ENCODE measurements at places on chromosomes 1 and 21.

DNA sequence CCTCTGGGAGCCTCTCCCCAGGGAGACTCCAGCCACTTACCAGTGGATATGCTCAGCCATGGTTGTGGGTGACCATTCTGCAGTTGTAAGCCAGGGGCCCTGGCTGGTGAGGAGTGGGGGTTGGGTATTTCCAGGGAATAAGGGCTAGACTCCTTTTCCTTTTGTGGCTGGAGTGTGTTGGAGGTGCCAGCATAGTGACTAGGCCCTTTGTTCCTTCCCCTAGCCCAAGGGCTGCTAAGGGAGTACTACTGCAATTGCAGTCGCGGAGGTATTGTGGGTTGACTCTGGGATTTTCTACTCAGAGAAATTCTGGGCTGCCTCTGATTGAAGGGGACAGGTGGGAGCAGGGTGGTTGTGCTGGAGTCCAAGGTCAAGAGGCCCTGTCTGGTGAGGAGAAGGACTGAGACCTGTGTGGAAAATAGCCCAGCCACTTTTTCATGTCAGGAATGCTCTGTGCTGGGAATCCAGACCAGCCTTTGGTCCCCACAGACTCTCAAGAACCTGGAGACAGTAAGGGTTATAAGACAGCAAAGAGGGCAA lies 43.1 kb downstream of the MROH9 start:
- DNase-seq: no peak

GRCh38 chr1:171716616-171717015 lies 25.2 kb downstream of the VAMP4 start:
- DNase-seq: no peak

- no peak for DNase-seq
Observed at GRCh38 chr1:112702067-112702395, 4.9 kb downstream of the RHOC start.

- peak; percentile 74 for DNase-seq
Observed at GRCh38 chr1:180863158-180863775, 49.4 kb upstream of the KIAA1614 start.

- DNase-seq: no peak
Observed at GRCh38 chr1:225597926-225598575, 54.9 kb downstream of the ENAH start.

DNA sequence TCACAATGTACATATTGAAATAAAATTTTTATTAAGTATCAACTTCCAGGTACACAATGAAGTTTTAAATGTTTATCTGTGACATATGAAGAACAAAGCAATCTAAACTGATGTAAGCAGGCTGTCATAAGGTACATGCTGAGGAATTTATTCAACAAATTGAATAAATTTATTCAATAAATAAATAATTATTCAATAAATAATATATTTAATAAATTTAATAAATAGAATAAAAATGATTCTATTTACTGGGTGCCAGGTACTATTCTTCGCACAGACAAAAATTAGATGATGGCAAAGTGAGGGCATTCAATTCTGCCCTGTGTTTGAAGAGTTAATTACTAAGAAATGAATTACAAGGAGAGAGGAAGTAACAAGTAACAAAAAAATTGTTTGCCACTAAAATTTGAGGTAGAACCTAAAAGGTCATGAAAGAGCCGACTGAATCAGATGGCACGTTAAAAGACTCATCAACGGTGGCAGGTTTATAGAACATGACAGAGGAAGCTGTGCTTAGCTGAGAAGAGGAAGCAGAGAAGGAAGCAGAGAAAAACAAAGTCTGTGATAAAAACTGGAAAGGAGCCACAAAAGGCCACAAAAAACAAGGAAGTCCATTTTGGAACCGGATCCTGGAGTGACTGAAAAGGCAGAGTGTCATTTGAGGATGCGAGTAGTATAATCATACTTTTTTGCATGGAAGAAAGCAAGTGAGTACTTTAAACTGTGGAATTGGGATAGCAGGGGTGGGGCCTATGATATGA lies 2.2 kb upstream of the USP24 start:
- DNase-seq: peak; percentile 91

GRCh38 chr1:228960705-228961104 lies 225.4 kb downstream of the RHOU start:
- no peak for DNase-seq

GRCh38 chr1:158005224-158005623 lies 11.8 kb downstream of the KIRREL1 start:
- no peak for DNase-seq

DNA sequence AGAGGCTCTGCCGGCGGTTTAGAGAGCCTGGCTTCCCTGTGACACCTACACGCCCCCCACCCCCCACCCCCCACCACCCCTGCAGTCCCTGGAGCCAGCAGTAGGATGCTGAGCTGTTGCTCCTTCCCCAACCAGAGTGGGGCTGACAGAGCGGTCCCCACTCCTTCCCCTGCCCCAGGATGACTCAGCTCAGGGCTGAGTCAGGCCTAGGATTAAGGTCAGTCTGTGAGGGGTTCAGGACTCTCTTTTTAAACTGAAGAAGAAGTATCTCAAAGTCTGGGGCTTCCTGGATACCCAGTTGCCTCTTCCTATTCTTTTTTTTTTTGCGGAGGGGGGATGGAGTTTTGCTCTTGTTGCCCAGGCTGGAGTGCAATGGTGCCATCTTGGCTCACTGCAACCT lies 19.1 kb downstream of the DMBX1 start:
- no peak for DNase-seq

DNA sequence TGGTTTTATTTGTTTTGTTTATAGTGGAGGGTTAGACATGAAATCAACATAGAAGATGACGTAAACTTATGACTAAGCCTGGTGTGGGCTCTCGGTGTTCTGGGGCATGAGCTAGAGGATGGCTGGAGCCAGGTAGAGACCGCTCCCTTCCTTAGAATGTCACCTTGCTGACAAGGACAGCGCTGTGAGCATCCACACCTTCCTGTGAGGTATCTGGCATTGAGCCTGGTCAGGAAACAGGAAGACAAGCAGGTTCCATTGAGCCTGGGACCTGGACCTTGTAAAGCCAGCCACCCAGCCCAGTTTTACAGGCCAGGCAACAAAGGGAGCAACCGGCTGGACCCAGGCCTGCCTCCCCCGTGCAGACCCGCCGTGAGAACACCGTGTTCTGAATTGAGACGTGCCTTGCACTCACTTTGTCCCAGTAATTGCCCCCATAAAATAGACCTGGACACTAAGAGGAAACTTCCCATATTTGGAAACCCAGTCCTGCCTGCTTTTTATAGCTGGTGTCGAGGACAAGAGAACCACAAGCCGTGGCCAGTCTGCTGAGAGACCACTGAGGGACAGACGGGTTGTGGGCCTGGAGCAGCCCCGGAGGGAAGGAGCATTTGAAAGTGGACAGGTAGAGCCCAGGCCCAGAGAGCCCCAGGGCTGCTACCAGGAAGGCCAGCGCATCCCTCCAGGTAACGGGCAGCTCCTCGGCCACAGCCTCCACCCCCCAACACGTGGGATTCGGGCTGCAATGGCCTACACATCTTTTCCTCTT lies 78.0 kb downstream of the PDE9A start:
- no peak for DNase-seq

DNA sequence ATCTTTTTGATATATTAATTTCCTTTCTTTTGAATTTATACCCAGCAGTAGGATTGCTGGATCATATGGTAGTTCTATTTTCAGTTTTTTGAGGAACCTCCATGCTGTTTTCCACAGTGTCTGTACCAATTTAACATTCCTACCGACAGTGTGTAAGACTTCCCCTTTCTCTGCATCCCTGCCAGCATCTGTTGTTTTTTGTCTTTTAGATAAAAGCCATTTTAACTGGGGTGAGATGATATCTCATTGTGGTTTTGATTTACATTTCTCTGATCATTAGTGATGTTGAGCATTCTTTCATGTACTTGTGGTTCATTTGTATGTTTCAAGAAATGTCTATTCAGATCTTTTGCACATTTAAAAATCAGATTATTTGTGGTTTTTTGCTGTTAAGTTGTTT lies 62.4 kb upstream of the STUM start:
- no peak for DNase-seq

DNA sequence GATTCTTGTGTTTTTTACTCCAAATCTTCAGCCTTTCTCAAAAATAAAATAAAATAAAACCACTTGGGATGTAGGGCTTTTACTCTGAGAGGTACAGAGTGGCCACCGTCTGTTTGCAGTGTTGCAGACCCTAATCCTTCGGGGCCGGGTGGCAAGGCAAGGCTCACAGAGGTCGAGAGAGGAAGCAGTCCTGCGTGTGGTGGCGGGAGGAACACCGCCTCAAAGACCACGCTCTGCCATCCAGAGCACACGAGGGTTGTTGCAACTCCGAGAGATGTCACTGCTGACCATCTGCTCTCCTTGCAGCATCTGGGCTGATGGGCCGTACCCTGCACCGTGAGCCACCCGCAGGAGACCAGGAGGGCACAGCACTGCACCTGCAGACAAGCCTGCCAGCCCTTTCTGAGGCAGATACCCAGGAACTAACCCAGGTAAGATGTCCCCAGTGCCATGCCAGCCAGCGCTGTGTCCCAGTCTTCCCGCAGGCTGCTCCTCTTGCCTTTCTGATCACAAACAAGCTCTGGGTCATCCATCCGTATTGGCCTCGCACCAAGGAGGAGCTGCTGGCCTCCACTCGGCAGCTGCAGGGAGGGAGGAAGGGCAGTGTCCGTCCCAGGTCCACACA lies 31.5 kb downstream of the SNAP47 start:
- no peak for DNase-seq

All from G401 (cell line).